ENCODE measurements at places on chromosomes 13 and 19.

DNA sequence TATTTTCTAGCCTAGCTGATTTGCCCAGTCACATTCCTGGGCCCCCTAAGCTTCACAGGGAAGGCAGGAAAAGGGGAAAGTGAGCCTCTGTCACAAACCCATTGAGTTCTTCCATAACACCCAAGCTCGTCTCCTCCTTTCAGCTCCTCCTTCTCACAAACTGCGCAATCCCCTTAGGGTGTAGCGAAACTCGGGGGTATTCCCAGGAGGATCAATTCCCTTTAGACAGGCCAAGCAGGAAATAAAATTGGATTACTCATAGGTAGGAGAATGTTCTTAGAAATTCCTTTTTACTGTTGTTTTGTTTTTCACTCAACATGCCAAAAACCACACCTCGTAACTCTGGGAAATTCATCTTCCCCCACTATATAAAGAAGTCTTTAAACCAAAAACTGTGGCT lies 139.3 kb downstream of the IRS2 start:
- DNase-seq, result no peak

GRCh38 chr19:16363133-16363851 lies 38.7 kb downstream of the KLF2 start:
- no peak for DNase-seq

DNA sequence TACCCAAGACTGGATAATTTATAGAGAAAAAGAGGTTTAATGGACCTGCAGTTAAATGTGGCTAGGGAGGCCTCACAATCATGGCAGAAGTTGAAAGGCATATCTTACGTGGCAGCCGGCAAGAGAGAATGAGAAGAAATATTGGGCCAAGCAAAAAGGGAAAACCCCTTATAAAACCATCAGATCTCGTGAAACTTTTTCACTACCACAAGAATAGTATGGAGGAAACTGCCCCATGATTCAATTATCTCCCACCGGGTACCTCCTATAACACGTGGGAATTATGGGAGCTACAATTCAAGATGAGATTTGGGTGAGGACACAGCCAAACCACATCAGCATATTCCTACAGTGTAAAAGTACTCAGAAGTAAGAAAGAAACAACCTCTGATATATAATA lies 4.7 kb upstream of the KBTBD7 start:
- DNase-seq, result no peak

DNA sequence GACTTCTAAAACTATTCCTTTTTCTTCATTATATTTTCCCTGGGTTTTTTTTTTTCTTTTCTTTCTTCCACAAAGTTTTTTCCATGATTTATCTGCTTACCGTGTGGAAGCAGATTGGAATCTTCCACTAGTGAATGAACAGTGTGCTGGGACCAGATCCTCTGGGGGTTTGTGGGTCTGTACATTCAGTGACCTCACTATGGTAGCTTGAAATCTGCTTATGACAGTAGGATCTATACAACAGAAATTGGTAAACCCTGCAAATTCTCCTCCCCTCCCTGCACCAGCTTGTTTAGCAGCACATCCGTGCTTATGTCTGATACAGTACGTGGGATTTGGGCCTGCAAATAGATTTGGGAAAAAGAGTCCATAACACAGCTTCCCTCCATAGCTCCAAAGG lies 26.0 kb upstream of the MAB21L1 start:
- DNase-seq, result no peak

GRCh38 chr13:53901593-53901992 lies 873.0 kb downstream of the OLFM4 start:
- no peak for DNase-seq

DNA sequence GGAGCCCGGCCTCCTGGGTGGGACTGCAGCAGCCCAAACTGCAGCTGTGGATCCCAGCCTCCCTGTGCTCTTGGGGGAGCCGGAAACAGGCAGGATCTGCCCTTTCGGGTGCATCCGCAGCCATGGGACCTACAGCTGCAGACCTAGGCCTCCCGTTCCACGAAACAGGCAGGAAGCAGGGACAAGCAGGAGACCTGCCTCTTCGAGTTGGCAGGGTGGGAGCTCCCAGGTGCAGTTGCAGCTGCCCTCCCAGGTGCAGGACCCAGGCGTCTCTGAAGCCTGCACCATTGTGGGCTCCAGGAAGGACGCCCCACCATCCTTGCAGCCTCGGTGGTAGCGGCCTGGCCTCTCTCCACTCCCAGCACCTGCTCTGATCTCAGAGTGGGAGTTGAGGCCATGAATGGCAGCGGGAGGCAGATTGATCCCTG lies 189.0 kb upstream of the KLHL1 start:
- DNase-seq, result no peak

- no peak for DNase-seq
Observed at GRCh38 chr13:80399340-80400163, 58.6 kb upstream of the SPRY2 start.

DNA sequence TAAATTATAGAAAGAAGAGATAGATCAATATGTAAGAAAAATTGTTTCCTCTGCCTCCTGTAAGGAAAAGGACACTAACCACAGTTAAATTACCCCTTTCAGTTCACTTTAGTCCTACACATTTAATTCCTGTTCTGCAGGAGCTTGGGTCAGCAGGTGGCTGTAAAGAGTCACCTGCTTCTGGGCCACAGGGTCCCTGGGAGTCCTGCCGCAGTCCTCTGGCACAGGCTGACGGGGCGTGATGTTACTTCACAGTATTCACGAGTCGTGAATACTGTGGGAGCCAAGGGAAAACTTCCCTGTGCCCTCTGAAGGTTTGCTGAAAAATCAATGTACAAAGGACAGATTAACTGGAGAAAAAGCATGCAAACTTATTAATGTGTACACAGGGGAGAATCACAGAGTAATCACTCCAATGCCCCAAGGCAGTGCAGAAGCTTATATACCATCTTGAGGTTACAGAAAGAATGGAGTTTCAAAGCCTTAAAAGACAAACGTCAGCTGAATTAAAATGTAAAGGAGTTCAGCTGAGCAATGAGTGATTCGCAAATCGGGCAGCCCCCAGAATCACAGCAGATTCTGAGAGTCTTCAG lies 125.8 kb upstream of the TMTC4 start:
- DNase-seq, result no peak

DNA sequence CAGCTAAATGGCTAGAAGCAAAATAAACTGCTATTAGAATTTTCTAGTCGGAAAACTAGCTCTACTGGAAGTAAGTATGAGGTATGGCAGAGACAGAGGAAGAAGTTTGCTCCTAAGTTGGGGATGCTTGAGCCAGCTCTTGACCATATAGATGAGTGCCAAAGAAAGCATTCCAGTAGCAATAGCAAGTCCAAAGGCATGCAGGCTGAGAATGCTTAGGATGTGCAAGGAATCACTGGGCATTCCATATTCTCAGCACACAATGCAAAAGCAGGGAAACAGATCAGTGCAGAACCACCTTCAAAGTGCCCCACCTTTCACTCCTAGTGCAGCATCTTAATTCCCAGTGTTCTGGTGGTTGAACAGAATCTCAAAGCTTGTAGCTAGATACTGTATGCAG lies 32.9 kb downstream of the SERTM1 start:
- no peak for DNase-seq

DNA sequence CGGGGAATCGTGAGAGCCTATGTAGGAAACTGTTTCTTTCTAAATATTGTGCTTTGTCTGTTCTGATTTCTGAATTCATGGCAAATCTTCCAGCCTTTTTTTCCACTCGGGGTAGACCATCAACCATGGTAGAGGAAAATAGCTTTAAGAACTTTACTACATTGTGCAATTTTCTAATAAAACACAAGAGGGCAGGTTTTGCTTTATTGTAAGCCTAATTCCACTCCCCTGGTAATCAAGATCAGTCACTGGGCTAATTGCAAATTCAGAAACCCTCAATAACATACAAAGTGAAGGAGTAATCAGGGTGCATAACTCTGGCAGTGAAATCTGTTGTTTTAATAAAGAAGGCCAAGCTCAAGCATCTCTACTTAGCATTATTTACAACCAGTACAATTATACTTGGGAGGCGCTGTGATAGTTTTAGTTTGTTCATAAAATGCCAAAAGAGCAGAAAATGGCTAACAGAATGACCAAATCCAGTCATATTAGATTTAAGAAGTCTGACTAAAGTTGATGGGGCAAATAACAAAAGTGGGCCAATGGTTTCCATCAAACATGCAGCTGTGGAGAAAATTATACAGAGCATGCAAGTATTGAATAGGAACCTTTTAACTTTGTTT lies 43.8 kb downstream of the DCT start:
- peak; percentile 13 for DNase-seq

DNA sequence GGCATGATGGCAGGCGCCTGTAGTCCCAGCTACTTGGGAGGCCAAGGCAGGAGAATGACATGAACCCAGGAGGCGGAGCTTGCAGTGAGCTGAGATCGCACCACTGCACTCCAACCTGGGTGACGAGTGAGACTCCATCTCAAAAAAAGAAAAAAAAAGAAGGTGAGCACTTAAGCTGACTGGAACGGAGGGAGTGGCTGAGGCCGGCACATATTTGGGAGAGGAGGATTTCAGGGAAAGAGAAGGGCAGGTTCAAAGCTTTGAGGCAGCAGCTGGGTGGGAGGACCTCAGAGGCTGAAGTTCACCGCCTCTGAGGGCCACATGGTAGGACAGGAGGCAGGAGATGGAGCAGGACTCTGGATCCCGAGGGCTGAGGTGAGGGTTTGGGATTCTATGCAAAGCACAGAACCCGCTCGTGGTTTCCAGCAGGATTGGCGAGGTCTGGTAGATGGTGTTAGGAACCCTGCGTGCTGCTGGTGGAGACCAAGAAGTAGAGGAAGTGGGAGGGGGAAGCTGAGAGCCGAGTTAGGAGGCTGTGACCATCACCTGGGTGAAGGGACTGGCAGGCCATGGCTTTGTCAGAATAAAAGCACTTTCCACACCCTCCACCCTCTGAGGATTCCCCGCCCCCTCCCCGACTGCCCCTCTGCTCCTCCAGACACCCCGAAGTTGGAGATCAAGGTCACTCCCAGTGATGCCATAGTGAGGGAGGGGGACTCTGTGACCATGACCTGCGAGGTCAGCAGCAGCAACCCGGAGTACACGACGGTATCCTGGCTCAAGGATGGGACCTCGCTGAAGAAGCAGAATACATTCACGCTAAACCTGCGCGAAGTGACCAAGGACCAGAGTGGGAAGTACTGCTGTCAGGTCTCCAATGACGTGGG lies 8.4 kb downstream of the CD22 start:
- DNase-seq, result no peak

DNA sequence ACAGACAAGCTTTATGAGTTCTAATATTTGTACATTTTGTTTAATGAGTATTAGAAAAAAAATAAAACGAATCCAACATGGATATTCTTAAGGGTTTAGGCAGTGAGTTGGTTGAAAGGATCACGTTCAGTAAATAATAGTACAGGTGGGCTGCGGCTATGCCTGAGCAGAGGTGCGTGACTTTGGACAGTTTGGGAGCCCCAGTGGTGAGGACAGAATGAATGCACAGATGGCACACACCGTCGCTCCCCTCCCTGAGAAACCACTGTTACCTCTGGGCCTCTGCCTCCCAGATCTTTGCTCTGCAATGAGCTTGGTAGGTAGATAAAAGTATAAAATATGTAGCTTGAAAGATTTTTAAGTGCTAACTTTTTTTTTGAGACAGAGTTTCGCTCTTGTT lies 153.3 kb downstream of the SIPA1L3 start:
- no peak for DNase-seq

DNA sequence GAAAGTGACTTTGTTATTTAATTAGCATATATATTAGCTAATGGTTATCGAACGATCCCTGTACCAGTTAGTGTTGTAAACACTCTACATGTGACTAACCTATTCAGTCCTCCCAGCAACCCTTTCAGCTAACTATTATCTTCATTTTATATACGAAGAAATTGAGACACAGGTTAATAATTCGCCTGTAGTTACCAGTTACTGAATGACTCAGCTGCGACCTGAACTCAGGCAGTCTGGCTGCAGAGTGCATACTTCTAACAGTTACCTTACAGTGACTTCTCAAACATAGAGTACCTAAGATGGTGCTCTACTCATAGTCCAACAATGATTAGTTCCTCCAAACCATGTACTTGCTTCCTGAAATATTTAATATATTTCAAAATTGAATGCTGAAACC lies 117.7 kb downstream of the FNDC3A start:
- no peak for DNase-seq

DNA sequence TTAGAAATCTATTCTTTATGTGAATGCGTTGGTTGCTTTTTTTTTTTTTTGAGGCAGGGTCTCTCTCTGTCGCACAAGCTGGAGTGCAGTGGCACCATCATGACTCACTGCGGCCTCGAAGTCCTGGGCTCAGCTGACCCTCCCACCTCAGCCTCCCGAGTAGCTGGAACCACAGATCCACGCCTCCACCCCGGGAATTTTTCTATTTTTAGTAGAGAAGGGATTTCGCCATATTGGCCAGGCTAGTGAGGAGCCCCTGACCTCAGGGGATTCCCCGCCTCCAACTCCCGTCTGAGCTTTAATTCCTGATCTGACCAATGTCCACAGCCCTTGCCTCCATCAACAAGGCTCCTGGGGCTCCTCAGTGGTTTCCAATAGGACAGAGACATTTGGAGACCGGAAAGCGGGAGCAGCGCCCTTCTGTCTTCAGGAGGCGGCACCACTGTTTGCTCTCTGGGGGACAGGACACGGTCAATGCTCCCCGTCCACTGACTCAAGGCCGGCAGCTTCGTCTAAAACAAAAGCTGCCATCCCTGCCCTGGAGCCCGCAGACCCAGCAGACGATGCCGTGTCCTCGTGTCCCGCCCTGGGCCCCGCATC lies 503 bp downstream of the TUBA3C start:
- DNase-seq, result no peak

GRCh38 chr13:72435251-72435650 lies 292.2 kb downstream of the MZT1 start:
- no peak for DNase-seq

- no peak for DNase-seq
Observed at GRCh38 chr19:33677745-33678426, 56.1 kb downstream of the CHST8 start.

DNA sequence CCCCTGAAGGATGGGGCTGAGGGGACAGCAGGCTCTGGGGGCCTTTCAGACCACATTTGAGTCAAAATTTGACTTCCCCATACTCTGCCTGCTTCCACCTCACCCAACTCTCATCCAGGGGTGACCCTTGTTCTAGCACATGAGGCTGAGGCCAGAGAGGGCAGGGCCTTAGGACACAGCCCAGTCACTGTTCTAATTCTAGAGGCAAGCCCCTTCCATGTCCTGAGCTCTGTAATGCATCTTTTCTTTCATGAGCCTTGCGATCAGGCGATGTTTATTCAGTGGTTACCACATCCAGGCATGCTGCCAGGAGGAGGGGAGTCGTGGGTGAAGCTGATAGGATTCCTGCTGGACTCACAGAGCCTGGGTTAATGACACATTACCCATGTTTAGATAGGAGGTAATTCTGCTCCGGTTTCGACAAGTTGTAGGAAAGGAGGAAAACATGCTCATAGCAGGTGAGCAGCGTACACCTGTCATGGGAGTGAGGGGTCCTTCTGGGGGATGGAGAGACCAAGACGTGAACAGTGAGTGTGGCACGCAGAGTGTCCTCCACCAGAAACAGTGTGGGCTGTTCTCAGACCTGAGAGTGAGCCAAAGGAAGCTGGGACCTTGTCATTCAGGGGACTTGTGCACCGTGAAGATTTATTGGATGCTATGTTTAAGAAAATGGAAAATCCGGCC lies 9.3 kb downstream of the RPS9 start:
- peak; percentile 97 for DNase-seq

- DNase-seq, result no peak
Observed at GRCh38 chr13:46521921-46522747, 30.8 kb upstream of the LRCH1 start.
